Bone marrow (tissue), 2 donors: ENCODE measurements at places on chromosomes 5 and 9.

DNA sequence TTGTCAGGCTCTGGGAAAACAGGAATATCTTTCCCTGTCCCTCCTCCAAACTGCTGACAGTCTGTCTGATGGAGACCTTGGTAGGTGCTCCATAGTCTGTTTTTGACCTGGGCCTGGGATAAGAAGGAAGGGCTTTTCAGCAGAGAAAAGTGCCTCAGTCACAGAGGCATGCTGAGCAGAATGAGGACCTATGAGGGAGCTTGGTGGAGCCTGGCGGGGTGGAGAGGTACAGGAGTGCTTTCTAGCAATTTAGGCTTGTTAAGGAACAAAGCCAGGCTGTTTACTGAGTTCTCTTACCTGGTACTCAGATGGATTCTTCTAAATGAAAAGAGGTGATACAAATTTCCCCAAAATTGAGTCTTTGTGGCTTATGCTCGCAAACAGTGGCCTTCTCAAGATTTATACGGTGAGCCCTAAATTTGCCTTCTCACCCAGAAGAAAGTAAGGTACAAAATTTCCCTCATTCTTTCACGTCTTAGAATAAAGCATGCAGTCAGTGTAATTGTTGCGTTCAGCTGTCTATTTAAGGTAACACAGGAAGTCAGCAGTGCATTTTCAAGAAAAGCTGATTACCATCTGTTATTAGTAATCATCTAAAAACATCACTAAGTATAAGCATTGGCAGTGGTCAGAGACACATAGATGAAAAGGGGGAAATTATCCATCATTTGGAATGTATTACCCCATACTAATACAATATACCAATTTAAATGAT is 28.6 kb upstream of the IL13 start:
- DNase-seq, result no peak

- DNase-seq, result no peak
Measured at GRCh38 chr5:400282-401145, 42.5 kb upstream of the EXOC3 start.

GRCh38 chr9:37565661-37566618 is 10.2 kb downstream of the FBXO10 start:
- DNase-seq, result no peak

GRCh38 chr5:78589923-78590322 is 58.6 kb downstream of the LHFPL2 start:
- DNase-seq, result no peak

- no peak for DNase-seq
Measured at GRCh38 chr5:3508395-3508794, 87.2 kb upstream of the IRX1 start.

- no peak for DNase-seq
Measured at GRCh38 chr5:62568800-62569432, 9.7 kb upstream of the LRRC70 start.

- no peak for DNase-seq
Measured at GRCh38 chr9:133706307-133707050, 31.7 kb downstream of the SARDH start.

GRCh38 chr5:17431272-17432050 is 66.6 kb upstream of the TAF11L2 start:
- no peak for DNase-seq

DNA sequence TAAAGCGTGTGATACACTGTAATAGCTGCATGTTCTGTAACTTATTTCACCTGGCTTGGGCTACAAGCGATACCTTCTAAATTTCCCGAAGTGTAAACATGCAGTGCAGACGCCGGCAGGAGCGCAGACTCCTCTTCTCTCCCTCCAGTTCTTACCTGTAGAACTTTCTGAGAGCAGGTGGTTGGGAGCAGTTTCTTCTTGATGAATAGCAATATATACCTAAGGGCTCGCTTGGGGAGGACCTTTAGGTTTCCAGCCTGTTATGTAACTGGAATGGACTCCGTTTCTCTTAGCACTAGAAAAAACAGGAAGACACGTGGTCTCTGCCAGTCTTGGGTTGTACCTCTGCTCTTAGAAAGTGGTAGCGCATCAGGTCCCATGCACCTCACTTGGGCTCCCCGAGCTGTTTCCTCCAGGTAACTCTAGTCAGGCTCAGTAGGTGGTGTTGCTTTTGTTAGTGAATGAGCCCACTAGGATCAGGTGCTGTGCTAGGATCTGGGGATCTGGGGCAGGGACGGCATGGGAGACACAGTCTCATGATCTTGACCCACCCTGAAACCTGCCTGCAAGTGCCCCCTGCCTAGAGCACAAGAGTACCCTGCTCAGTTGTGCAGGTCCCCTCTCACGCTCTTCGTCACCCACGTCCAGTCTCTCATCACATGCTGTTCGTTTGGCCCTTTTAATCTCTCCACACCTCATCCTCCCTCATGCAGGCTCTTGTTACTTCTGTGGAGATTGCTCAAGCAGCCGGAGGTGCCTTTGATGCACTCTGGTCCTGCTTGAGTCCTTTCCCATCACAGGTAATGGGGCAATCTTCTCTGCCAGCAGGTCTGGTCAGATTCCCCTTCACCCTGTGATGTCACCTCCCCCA is 2.8 kb downstream of the TENT4A start:
- DNase-seq, result no peak
